ENCODE measurements at places on chromosomes 4 and X.

DNA sequence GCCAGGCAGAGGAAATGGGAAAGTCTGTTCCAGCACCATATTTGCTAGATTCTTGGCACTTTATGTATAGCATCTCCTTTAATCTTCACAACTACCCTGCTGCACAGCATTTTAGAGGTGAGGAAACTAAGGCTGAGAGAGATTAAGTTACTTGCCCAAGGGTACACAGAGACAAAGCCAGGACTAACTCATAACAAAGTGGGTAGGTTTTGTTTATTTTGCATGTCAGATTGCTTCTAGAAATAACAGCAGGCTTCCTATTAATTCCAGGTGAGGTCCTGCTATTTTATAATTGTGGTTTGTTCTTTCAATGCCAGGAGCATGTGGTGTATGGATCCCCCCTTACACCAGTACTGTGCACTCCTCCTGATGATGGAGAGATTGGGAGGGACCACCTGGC, 15.0 kb downstream of the TCEANC start:
- DNase-seq: no peak

DNA sequence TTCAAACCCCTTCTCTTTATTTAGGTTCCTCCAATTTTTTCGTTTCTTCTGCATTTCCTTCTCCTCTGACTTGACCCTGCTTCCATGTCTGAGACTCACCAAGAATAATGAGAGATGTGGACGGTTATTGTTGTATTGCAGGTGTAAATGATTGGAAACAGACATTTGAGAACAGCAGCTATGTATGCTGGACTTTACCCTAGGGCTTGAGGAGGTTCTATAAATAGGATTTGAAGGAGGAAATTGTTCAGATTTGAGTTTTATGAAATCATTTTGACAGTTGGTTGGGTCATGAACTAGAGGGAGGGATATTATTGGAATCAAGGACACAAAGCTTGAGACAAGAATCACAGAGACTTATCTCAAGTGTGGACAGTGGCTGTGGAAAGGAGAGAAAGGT, 614.6 kb upstream of the CPEB2 start:
- DNase-seq: no peak

GRCh38 chr4:2648159-2648814, 107.8 kb downstream of the TNIP2 start:
- no peak for DNase-seq

- DNase-seq: no peak
Observed at GRCh38 chrX:49991758-49992157, 69.4 kb downstream of the CLCN5 start.

GRCh38 chr4:26093551-26093950, 179.5 kb downstream of the SMIM20 start:
- no peak for DNase-seq
